Endothelial cell (in vitro differentiated cells): ENCODE measurements at places on chromosomes 1 and 21.

DNA sequence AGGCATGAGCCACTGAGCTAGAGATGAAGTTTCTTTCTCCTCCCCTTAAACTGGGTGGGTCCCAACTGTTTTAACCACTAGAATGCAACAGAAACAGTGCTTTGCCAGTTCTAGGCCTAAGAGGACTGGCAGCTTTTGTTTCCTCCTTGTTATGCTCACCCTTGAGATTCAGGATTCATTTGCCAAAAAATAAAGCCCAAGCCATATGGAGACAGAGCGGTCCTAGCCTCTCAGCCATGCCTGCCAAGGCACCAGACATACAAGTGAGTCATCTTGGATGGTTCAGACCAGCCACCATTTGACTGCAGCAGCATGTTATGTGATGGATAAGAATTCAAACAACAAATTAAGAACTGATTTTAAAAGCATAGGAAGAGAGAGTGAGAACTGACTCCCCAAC is 38.1 kb upstream of the STUM start:
- no peak for DNase-seq

DNA sequence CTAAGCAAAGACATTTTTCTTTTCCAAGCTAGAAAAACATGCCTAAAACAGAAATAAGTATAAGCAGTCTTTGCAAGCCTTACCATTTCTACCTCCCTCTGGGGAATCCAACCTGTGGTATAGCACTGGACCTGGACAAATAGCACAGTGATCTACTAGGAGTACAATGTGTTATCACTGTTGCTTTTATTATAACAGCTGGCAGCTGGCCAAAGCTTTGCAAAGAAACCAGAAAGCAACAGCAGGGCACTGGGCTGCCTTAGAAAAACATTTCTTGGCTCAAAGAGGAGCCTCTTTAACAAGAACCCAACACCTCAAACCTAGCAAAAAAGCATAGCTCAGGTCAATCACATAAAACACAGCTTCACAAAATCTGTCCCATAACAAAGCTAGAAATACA is 294.5 kb upstream of the GREM2 start:
- no peak for DNase-seq

DNA sequence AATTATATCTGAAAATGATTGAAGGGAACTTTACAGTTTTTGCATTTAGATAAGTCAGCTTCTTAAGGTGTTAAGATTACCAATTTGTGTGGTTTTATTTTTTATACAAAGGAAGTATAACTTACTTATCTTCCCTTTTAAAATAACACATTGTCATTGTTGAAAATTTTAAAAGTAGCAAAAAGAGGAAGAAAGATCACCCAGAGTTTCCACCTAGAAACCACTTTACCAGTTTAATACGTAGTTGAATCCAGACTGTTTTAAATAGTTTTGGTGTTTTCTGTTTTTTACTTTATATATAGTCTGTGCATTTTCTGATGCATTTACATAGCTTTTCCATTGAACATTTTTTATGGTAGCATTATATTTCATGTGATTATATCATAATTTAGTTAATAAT is 6.1 kb downstream of the CCDC18 start:
- no peak for DNase-seq

DNA sequence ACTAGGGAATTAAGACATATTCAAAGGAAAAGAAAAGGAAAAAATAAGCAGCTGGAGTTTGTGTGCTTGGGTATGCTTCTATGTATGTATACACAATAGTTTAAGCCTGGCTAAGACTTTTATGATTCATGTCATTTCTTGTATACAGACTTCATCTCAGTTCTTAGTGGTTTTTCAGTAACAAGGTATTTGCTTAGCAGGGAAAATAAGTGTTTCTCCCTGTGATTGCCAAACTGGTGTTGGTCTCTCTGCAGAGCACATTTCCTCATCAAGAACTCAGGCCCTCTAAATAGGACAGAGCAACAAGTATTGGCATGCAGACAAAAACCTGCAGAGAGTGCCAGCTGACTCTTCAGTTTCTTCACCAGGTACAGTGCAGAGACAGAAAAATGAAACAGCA is 484.4 kb upstream of the ZRANB2 start:
- DNase-seq: no peak

GRCh38 chr1:25746299-25747045 is 53.5 kb upstream of the SELENON start:
- DNase-seq: no peak

GRCh38 chr1:9894115-9894514 is 16.0 kb downstream of the CTNNBIP1 start:
- DNase-seq: no peak

- DNase-seq: no peak
These were observed 57.6 kb downstream of the LDLRAD2 start for GRCh38 chr1:21869620-21870121.

- no peak for DNase-seq
These were observed 273.5 kb downstream of the COL11A1 start for GRCh38 chr1:102834688-102835320.

DNA sequence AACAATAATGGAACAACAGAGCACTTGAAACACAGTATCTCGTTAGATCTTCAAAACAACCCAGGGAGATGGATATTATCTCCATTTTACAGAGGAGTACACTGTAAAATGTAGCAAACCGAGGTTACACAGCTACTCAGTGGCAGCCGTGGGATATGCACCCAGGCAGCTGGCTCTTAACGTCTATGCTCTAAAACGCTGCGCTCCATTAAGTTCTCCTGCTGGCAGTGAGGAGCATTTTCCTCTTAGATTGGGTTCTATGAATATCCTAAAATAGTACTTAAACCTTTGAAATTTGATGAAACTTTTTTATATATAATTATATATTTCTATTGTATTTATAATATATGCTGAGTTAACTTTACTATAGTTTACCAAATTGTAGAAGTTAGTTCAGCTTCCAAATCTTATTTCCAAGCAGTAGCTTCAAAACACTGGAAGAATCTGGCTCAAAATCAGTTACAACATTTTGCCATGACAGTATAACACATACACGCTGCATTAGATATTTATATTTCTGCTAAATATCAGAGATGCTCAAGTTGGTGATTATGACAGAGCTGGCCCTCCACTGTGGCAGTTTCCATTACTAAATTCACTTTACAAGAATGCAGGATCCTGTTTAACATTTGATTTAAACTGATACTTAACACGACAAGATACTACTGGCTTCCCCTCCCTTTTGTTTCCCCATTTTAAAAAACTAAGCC is 49.5 kb downstream of the TGFBR3 start:
- DNase-seq: no peak

GRCh38 chr1:167229719-167230385 is 9.2 kb downstream of the POU2F1 start:
- DNase-seq: no peak

DNA sequence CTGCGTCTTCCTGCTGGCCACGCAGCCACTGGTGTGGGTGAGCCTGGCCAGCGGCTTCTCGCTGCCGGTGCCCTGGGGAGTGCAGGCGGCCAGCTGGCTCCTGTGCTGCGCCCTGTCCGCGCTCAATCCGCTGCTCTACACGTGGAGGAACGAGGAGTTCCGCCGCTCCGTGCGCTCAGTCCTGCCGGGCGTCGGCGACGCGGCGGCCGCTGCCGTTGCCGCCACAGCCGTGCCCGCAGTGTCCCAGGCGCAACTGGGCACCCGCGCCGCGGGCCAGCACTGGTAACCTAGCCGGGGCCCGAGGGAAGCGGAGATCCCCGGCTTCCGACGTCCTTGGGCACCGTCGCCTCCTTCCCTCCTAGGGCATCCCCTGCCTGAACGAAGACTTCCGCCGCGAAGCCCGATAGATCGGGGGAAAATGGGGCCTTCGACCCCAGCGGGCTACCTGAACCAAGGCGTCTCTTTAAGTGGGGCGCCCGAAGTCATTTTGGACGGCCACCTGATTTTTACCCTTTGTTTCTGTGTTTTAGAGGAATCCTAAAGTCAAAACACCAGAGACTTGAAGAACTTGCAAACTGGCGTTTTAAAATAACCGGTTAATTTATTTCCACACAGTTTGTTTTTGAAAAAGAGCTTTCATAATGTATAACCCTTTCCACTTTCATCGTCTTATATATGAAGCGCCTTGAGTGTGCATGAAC is 2.0 kb downstream of the GPR88 start:
- peak; percentile 22 for DNase-seq

DNA sequence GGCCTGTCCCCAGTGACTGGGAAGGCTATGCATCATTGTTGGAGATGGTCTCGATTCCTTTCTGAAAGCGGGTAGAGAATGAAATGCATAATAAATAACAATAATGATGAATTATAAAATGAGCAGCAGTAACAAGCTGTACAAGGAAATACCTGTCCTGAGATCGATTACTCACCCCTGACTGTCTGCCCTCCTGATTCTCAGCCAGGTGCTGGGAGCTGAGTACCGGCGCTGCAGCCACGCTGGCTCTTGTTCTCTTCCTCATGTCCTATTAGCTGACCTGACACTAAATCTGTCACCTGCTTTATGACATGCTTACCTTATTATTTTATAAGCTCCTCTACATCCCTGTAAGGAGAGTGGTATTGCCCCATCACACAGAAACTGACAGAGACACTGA is 3.4 kb downstream of the AGPAT3 start:
- DNase-seq: no peak

GRCh38 chr21:44702111-44702972 is 5.4 kb downstream of the KRTAP10-12 start:
- DNase-seq: no peak

DNA sequence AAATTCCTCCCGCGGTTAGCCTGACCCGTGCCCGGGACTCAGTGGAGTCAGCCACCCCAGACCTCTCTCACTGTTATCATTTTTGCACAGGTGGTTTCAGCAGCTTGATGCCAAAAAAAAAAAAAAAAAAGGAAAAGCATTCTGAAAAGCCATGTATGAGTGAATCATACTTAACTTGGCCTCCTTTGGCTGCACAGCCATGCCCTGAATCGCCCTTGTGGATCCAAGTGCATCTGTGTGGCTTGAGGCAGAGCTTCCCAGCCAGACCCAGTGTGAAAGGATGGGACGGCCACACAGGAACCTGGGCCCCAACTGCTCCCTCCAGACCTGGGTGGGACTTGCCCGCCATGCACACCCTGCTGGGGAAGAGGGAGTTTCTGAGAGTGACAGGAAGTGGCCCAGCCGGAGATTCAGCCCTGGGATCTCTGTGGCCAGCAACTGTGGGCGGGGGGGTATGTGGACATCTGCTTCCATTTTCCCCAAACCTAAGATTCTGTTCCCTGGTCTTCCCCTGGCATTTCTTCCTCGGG is 8.6 kb downstream of the YBEY start:
- no peak for DNase-seq

- no peak for DNase-seq
These were observed 30.1 kb downstream of the SGIP1 start for GRCh38 chr1:66563941-66564630.

- peak; percentile 64 for DNase-seq
These were observed 17.1 kb downstream of the EPHA2 start for GRCh38 chr1:16138772-16139221.

- peak; percentile 39 for DNase-seq
These were observed 132.8 kb downstream of the SNX7 start for GRCh38 chr1:98794196-98794886.

GRCh38 chr1:87202922-87203655 is 125.6 kb upstream of the LMO4 start:
- no peak for DNase-seq

DNA sequence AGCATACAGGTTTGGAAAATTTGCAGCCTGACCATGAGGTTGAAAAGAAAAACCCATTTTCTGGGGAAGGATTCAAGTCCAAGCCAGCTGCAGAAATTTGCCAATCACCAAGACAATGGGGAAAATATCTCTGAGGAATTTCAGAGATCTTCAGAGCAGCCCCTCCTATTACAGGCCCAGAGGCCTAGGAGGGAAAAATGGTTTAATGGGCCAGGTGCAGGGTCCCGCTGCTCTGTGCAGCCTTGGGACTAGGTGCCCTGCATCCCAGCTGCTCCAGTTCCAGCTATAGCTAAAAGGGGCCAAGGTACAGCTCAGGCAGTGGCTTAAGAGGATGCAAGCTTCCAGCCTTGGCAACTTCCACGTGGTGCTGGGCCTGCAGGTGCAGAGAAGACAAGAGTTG is 113.5 kb downstream of the GABPA start:
- no peak for DNase-seq

DNA sequence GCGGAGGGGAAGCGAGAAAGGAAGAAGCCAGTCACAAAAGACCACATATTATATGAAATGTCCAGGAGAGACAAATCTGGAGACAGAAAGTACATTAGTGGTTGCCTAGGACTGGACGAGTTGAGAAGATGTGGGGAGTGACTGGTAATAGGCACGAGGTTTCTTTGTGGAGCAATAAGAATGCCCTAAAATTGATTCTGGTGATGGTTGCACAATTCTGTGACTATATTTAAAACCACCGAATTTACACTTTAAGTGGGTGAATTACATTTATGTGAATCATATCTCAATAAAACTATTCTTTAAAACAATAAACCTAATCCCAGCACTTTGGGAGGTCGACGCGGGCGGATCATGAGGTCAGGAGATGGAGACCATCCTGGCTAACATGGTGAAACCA is 63.1 kb downstream of the ZNF281 start:
- DNase-seq: no peak

DNA sequence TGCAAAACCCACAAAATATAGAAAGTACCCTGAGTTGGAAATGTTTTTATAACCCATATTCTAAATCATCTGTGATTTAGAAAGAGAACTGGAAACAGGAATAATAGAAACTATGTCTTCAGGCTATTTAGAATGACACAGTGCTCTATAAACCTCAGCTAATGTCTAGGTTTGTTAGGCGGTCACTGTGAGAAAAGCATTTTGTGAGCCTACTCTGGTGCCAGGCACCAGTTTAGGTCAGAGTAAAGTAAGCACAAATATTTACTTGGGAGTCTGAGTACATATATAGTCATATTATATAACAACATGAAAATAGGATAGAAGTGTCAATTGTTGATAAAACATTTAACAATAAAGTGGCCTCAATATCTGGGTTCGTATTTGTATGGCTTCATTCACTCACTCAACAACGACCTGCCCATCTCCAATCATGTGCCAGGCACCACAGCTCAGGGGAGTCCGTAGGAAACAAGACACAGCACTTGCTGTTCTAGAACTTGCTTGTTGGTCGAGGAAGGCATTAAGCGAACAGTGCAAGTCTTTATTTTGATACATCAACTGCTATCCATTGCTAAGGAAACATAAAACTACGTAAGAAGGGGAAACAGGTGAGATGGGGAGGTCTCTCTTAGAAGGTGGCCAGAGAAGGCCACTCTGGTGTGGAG is 37.2 kb downstream of the GNB1 start:
- DNase-seq: no peak

- no peak for DNase-seq
These were observed 15.9 kb downstream of the EFNA3 start for GRCh38 chr1:155094622-155094948.

GRCh38 chr1:11078631-11079030 is 18.8 kb upstream of the SRM start:
- DNase-seq: no peak

GRCh38 chr1:85689775-85690404 is 18.3 kb downstream of the ZNHIT6 start:
- DNase-seq: no peak

GRCh38 chr1:31182352-31182751 is 57.3 kb downstream of the NKAIN1 start:
- DNase-seq: peak; percentile 86
